Right renal cortex interstitium (tissue), 3 donors: ENCODE measurements at places on chromosomes 1 and 21. TPM values are rescaled to one million over a fixed set of nuclear protein-coding genes. Genes with fewer than 3 reads are reported as not detected.

DNA sequence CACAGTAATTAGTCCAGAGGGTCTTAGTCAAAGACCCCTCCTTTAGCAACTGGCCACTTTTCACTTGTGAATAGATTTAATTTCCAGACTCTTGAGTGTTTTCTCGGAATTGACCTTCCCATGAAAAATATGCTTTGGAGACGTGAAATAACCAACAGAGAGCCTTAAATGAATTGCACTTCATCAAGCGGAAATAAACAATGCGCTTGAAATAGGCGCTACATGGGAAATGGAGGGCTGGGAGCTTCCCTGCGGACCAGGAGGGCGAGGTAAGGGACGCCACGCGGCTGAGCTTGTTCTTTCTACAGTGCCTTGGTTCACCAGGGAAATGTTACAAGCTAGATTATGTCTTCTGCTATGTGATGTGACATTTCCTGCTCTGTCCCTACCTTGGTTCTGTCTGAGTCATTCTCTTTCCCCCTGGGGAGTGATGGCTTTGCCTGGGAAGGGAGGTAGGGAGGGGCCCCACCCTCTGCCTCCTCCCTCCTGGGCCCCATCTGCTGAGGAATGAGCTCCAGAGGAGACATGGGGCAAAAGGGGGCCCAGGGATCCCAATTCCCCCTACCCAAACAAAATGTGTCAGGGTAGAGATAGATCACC lies 619.3 kb downstream of the PTPRU start:
- DNase-seq = no peak

DNA sequence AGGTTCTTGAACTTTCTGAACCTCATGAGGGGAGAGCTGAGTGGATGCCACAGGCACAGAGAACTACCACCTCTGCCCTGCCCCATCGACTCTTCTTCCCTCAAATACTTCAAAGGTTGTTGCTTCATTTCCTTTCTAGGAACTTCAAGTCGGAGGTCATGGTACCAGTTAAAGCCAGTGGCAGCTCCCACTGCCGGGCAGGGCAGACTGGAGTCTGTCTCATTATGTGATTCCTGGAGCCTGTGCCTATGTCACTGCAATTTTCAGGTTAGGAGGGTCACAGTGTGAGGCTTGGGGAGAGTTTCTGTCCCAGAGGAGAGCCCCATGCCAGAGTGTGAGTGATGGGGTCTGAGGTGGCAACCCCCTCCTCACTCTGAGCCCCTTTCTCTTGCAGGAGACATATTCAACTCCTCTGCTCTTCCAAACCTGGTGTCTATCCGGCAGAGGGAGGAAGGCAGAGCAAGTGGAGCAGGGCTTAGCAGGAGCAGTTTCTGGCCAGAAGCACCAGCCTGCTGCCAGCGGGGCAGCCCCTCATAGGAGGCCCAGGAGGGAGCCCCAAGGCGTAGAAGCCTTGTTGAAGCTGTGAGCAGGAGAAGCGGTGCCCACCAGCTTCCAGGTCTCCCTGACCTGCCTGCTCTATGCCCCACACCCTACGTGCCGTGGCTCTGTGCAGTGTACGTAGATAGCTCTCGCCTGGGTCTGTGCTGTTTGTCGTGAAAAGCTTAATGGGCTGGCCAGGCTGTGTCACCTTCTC lies 29.3 kb downstream of the CAMK1G start:
- no peak for DNase-seq

DNA sequence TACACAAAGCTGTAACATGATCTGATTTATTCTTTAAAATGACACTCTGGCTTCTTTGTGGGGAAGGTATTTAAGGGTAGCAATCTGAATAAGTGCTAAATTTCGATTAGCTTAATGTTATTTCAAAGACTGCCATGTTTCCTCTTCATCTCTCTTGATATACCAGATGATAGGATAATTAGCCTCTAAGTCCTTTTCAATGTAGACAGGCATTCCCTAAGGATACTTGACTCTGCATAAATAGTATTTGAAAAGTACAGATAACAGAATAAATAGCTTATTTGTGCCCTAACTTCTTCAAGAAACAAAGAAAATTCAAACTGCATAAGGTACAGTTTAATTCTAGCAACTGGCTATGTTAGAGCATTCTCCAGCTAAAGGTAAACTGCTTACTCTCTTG lies 46.2 kb downstream of the ARHGAP29 start:
- no peak for DNase-seq

DNA sequence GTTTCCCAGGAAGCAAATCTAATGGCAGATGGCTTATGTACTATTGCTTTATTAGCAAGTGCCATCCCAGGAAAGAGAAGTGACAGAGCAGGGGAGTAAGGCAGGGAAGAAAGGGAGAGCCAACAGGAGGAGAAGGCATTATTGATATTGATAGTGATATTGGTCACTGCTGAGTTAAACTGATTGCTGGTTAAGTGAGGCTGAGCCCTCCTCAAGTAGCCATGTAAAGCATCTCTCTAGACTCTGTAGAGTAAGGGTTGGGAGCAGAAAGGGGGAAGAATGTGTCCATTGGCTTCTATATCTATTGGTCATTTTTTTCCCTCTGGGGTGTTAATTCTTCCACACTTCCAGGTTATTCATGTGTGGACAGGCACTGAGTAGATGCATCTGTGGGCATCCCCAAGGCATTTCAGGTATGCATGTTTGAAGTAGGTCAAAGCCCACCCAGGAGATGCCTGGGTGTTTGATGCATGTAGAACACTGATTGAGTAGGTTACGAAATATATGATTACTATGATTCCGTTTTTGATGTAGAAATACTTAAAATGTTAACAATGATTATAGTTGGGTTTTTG lies 290.5 kb upstream of the DPYD start:
- DNase-seq = no peak

DNA sequence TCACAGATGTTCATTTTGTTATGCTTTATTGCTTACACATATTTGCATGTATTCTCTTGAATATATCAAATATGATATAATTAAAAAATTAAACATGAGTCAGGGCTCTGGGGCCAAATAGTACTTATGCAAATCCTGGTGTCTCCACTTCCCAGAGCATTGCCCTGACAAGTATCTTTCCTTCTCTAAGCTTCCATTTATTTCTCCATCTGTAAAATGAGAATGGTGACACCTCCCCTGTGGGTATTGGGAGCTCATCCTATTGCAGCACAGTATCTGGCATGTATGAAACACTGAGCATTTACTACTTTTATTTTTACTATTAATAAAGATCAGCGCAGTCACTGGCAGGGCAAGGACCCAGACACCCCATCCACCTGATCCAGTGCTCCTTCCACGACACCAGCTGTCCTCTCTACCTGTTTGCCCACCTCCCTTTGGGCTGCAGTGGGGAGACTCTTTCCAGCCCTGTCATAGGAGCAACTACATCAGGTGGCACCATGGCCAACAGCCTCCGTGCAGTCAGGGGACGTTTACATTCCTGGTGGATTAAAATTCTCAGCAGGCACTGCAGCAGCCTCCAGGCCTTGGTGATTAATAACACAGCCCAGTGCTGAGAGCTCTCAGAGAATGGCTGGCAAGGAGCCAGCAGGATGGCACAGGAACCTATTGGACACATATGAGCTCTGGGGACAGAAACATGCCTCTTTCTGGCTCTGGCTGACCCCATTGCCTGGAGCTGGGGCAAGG lies 113.0 kb downstream of the DMRTB1 start:
- DNase-seq = no peak

DNA sequence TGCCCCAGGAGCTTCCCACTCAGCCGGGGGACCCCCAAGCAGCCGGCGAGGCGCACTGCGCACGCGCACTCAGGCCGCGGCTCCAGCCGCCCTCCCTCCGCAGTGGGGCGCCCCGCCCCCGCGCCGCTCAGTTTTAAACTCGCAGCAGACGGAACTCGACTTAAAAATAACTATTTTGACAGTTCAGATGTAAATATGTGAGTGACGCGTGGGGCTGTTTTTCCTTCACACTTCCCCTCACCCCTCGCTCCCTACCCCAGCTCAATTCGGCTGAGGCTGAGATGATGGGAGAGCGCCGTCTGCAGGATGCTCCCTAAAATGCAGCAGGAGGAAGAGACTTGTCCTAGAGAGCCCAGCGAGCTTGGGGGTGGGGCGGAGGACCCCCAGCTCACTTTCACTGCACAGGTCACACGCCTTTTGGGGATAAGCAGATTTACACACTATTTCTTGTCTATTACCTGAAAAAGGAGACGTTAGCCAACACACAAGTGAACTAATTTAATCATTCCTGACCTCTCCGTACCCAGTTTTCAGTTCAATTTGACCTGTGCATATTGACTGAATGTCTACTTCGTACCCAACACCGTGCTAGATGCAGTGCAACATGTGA lies 8.9 kb upstream of the LEMD1 start:
- peak; percentile 53 for DNase-seq

- no peak for DNase-seq
These were observed 22.7 kb downstream of the INAVA start for GRCh38 chr1:200917291-200917817.

DNA sequence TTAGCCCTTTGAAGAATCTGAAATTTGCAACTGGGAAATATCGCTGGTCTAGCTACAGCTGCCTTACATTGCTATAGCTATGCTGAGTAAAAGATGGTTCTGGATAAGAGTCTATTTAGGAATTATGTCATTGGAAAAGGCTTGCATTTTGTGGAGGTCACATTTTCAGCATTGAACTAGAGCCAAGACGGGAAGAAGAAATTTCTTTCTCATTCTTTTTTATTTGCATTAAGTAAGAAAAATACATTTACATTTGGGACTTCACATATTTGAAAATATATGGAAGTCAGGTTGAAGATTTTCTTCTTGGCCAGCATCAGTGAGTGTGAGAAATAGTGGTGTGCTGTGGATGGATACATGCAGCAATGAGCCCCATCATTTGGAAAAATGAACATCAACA lies 291.6 kb downstream of the PTBP2 start:
- no peak for DNase-seq

DNA sequence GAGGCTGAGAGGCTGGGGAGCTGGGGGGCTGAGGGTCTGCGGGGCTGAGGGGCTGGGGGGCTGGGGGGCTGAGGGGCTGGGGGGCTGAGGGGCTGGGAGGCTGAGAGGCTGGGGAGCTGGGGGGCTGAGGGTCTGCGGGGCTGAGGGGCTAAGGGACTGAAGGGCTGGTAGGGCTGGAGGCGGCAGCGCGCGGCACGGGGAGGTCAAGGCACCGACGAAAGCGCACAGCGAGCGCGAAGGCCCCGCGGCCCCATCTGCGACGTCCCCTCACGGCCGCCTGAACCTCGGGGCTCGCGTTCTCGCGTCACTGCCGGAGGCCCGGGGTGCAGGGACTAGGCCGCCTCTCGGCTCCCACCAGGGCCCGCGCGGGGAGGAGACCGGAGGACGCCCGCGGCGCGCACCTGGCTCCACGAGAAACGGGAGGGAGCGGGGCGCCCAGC lies 356 bp downstream of the INTS11 start:
- DNase-seq = no peak

DNA sequence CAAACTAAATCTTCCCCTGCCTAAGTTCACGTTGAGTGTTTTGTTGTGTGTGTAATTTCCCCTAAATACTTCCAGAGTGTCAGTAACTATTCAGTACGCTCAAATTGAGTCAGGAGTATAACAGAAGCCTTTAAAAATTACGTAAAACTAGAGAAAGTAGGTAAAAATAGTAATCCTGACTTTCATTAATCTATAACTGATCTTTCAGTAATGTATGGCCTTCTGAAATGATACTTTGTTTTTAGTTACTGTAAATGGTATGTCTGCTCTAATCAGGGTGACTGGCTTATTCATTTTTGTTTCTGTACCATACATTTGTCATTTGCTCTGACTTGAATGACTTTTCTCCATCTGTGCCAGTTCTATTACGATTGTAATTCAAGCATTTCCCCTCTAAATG lies 29.4 kb downstream of the MIER1 start:
- no peak for DNase-seq

- DNase-seq = no peak
These were observed 563.8 kb downstream of the PTPRU start for GRCh38 chr1:29800120-29800519.

DNA sequence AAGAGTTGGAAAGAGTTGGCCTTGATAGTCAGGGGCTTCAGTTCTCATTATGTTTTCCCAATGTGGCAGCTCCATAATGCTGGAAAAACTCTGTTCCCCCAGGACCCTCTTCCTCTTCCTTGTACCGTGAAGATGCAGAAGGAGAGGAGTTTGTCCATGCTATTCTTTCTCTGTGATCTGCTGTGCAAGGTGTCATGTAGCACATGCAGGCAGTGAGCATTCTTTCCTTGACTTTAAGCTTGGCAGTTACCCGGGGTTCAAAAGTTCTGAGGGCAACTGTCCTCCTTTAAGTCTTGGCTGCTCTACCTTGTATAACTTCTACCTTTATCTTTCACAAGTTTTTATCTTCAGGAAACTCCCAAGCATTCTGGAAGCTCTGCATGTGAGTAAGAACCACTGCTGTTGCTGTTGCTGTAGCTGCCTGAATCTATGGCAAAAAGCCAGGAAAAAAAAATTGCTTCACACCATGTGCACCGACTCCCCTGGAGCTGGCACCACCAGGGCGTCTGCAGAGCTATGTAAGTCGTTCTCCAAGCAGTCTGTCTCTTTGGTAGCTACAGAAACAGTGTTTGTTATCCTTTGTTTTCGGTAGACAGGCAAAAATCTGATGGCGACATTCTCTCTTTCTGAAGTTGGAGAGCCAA lies 42.7 kb upstream of the SLC16A1 start:
- DNase-seq = peak; percentile 10

DNA sequence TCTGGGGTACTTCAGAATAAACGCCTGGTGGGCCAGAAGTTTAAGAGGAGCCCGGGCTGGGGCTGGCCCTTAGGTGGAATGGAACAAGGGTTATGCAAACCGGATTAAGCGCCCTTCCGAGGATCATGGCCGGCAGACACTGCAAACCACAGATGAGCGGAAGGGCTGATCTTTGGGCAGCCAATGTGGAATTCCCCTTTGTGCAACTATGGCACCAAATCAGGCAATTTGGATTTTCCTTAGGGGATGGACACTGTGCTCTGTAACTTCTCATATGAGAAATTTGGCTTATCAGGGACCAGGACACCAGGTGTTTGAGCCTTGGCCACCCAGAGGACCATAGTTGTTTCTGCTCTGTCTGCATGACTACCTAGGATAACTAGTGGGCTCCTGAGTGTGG lies 5.7 kb upstream of the IL10 start:
- DNase-seq = no peak

- no peak for DNase-seq
These were observed 207.3 kb downstream of the SLC45A1 start for GRCh38 chr1:8525216-8525557.

Gene LHX4
- 1.3 TPM for polyA plus RNA-seq

Gene AMY2B
- polyA plus RNA-seq = 28.0 TPM

Gene RHCE
- polyA plus RNA-seq = 1.4 TPM

Gene OR10X1
- not detected for polyA plus RNA-seq

Gene CFHR2
- not detected for polyA plus RNA-seq

Gene TMEM81
- polyA plus RNA-seq = 3.9 TPM

Gene UBE2J2
- 42.7 TPM for polyA plus RNA-seq

Gene BEND5
- polyA plus RNA-seq = 28.8 TPM

Gene CD247
- polyA plus RNA-seq = 0.92 TPM

Gene TPR
- 107 TPM for polyA plus RNA-seq

Gene ANGPTL3
- polyA plus RNA-seq = 14.3 TPM

Gene NLRP3
- 1.2 TPM for polyA plus RNA-seq

Gene C8A
- not detected for polyA plus RNA-seq

Gene OR2M3
- 0.03 TPM for polyA plus RNA-seq

Gene OR2G6
- not detected for polyA plus RNA-seq
